ENCODE measurements at places on chromosomes 11 and 22.

GRCh38 chr11:130710497-130711012 is 205.7 kb downstream of the SNX19 start:
- no peak for DNase-seq

DNA sequence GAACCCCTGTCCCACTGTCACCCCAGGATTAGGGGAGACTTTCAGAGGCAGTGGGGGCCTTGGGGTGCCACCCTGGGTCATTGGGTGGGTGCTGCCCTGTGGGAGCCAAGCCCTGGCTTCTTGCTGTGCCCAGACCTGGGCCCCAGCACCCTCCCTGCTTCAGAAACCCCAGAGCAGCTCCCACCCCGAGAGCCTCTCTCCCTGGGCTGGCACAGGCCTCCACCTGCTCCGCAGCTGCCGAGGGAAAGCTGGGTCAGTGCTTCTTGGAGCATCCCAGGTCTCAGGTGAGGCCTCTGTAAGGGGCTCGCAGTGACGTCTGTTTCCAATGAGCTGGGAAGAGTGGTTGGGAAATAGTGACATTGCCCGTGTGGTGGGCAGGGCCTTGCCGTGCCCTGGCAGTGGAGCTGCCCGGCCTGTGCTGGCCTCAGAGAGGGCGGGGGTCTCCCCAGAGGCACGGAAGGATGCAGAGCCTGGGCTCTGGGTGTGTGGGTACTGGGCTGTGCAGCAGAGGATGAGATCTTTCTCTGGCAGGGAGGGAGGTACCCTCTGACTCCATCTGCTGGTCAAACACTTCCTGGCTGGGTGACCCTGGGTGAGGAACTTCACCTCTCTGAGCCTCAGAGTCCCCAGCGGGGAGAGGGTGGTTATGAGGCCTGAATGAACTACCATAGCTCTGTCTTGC is 23.0 kb downstream of the C22orf23 start:
- DNase-seq = no peak

GRCh38 chr11:116775975-116776374 is 3.2 kb upstream of the BUD13 start:
- no peak for DNase-seq

GRCh38 chr11:12669930-12670329 is 4.3 kb upstream of the TEAD1 start:
- DNase-seq = no peak

- DNase-seq = no peak
Measured at GRCh38 chr11:36356201-36356600, 60.1 kb downstream of the PRR5L start.

DNA sequence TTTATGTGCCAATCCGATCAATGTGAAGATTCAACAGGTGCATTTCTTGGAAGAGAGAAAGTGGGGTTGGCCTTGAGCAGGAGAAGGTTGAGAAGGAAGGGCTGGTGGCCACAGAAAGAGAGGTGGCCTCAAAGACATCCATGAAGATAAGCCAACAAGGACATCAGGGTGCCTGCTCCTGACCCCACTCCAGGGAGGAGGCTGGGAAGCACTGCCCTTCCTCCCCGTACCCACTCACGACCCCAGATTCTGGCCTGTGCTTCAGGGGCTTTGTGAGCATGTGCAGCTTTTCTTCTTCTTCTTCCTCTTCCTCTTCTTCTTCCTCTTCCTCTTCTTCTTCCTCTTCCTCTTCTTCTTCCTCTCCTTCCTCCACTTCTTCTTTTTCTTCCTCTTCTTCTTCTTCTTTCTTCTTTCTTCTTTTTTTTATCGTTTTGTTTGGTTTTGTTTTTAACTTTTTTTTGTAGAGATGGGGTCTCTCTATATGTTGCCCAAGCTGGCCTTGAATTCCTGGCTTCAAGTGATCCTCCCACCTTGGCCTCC is 30.3 kb downstream of the DKK3 start:
- DNase-seq = no peak
